ENCODE measurements at places on chromosomes 12 and 14.

DNA sequence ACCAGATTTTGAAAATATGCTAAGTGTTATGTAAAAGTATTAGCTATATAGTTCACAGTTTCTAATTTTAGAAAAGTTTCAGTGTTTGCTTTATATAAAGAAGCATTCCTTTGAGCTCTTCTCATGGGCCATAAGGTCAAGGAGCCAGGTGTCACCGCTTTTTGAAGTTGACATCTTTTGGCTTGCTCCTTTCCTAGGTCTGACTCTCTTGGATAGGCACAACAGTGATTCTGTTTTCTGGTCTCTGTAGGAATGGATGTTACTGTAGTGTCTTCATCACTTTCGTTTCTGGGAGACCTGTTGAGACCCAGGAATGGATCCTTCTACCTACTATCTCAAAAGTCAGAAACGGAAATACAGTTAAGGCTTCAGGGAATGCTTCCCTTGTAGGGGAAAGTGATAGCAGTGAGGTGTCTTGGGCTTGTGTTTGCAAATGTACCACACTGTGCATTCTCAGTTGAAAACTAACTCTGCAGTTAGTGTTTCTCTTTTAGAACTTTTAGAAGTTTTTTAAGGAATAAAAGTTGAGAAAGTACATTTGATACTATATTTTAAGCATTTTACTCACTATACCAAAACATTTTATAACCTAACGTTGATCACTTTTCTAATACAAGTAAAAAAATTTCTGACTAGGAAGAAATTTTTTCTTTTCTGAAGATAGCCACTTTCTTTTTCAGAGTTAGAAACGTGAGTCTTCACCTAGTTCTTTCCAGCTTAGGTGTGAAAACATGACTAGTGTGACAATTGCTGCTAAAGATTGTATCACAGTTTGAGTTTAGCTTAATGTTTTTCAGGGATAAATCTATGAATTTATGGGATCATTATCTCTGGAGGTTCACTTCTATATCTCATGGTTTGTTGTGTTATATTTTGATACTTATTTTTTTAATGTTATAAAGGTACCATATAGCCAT, 20.8 kb downstream of the VRK1 start:
- no peak for DNase-seq

- no peak for DNase-seq
Observed at GRCh38 chr14:50524060-50524459, 8.3 kb downstream of the MAP4K5 start.

- no peak for DNase-seq
Observed at GRCh38 chr12:125263385-125263784, 198.2 kb downstream of the AACS start.

DNA sequence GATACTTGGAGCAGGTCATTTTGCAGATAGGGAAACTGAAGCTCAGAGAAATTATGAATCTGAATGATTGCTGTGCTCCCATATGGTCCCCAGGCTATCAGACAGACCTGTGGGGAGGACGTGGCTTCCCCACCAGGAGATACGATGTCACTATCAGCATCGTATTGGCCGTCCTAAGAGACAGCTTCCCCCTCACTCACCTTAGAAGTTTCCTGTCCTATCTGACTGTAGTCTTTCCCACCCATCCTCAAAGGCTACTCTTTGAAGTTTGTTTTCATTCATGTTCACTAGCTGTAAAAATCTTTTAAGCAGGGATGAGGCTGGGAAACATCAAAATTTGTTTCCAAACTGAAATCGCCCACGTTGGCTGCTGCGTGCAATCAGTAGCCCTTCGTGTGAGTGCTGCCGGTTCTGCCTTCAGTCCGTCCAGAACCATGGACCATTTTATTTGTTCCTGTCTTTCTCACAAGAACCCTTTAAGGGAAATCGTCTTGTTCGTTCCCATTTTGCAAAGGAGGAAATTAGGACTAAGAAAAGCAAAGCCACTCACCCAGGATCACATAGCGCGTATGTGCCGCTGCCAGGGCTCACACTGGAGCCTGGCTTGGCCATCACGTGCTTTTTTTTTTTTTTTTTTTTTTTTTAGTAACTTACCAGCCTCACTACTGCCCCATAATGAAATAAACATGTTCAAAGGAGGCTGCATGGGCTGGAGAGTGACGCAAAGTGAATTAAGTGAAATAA, 1.0 kb upstream of the KDM2B start:
- peak; percentile 37 for DNase-seq

- DNase-seq = no peak
Observed at GRCh38 chr12:47393403-47393790, 312.4 kb downstream of the RPAP3 start.

GRCh38 chr14:51868405-51868804, 8.0 kb downstream of the GNG2 start:
- DNase-seq = no peak

GRCh38 chr12:101759396-101760047, 20.3 kb upstream of the SYCP3 start:
- DNase-seq = no peak

DNA sequence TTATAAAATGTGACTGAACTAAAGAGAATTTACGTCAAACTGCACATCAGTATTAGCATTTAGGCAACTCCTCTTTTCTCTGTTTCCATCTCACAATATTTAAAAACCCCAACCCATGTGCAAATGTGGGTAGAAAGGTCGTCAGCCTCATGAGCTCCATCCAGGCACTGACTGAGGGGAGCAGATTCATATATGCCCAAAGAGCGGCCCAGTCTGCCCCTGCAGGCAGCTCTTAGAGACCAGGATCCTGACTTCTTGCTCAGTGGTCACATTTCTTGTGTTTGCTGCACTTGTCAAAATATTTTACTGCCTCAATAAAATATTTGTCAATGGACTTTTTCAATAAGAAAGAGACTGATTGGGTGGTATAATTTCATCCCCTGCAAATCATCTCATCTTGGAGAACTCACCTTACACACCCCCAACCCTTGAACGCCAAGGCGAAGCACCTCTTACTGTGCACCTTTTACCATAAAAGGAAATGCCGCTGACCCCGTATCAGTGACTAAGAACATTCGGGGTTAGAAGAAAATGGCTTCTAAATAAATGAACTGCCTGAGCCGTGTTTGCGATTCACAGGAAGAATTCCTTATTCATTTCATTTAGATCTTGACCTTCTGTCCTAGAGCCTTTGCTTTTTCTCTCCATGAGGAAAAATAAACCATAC, 418.8 kb downstream of the BCL11B start:
- no peak for DNase-seq

GRCh38 chr14:99803106-99803775, 10.0 kb downstream of the EML1 start:
- DNase-seq = no peak

GRCh38 chr12:579420-580110, 83.7 kb downstream of the NINJ2 start:
- DNase-seq = no peak

DNA sequence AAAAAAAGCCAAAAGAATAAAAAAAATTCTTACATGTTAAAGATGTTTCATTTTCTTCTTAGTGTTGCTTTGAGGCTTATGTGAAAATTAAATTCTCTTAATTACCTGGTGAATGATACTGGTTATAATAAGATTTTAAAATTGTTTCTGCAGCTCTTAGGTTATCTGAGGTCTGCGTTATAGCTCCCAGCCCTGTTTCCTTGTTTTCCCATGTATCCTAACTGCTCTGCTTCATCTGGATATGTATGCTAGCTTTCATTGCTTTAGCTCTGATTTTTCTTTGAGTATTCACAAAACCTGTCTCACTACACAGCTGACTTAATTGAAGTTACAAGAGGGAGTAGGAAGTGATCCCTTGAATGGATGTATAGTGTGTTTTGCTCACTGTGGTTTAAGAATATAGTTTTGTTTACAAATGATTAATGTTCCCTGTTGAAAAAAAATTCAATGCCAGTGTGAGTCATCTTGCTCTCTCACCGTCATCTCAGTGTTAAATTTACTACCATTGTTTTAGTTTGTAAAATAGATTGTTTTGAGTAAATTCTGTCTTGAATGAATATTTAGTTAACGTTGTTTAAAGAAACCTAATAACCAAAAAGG, 26.8 kb downstream of the CPSF6 start:
- DNase-seq = peak; percentile 8

DNA sequence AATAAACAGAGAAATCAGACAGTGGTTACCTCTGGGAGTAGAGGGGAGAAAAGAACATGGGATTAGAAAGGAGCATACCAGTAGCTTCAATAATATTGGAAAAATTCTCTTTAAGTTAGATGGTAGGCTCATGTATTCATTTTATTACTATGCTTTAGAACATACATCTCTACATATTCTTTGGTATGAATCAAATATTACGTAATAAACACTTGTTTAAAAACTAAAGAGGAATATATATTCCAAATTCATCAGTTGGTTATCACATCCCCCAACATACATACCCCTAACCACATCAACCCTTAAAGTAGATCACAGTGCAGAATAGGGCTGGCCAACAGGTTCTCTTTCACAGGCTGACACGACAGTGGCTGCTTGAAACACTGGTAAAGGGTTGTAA, 5.6 kb downstream of the RPAP3 start:
- no peak for DNase-seq

DNA sequence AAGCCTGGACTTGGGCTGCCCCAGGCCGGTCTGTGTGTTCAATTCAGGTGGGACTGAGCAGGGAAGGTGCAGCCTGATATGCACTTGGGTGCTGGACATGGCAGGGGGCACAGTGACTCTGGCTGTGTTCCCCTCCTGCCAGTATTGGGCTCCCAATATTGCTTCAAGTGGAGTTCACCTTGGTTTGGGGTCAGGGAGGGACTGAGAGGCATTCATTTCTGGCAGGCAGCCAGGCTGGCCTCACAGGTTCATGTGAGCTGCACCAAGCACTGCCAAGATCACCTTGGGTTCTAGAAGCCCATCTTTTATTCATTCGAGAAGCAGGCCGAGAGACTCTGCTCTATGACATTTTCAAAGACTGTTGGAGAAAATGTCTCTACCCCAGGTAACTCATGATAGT, 245.0 kb downstream of the CHST11 start:
- DNase-seq = no peak

- DNase-seq = peak; percentile 35
Observed at GRCh38 chr12:1947081-1947480, 28.6 kb upstream of the CACNA2D4 start.

Data from GM04504 (cell line).